ENCODE measurements at places on chromosomes 4 and X.

DNA sequence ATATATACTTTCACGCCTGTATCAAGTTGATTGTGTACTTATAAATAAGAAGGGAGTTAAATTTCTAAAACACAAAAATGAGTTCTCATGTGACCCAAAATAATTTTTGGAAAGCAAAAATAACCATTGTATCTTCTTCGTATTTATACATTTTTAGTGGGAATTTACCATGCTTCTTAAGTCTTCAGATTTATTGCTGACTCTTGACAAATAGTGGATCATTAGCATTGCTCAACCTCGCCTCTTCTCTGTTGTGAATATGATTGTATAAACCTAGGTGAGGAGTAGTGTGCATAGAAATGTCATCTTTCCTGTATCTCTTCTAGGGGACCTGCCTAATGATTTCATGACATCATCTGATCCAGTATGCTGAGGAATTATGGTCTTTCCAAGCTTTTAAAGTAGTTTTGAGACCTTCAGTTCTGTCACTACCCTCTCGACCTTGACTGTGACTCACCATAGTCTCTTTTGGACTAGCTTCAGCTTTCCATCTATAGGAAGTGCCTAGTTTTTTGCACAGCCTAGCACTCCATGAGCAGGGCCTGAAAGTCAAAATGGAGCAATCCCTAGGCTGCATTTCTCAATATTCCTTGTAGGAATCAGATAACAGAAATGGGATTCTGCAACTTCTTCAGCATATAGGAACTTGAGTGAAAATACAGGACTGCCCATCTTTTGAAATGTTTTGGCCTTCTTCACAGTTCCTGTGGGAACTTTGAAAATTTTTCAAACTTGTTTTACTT is 157.6 kb downstream of the ARX start:
- DNase-seq, result no peak

DNA sequence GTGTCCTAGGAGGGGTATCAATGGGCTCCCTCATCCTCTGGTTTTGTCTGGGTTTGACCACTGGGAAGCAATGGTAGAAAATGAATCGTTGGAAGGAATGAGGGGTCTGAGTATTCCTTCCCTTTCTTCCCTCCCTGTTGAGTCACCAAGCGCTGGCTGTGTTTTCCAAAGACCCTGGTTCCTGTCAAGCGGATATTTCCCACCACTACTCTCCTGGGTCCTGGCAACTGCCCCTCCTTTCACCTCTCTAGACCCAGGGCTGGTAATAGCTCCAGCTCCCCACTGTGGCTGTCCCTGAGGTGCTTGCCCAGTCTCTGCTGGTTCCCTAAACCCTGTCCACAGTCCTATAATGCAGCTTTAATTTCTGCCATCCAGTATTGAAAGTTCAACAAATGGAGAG is 22.2 kb downstream of the SMIM43 start:
- DNase-seq, result no peak

DNA sequence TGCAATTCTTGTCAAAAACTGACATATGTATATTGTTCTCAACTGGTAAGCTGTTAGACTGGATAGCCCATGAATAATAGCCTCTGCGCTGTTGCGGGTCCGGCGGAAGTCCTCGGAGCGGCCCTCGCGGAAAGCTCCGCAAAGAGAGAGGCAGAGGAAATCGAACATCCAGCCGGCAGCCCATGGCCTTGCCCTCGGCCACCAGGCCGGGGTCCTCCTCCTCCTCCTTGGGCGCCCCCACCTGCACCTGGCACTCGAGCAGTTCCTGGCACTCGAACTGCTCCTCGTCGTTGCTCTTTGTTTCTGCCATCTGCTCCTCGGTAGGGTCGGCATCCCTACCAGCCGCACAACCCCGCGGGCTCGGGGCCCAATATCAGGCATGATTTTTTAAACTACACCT is 1176.3 kb downstream of the PCDH18 start:
- no peak for DNase-seq

DNA sequence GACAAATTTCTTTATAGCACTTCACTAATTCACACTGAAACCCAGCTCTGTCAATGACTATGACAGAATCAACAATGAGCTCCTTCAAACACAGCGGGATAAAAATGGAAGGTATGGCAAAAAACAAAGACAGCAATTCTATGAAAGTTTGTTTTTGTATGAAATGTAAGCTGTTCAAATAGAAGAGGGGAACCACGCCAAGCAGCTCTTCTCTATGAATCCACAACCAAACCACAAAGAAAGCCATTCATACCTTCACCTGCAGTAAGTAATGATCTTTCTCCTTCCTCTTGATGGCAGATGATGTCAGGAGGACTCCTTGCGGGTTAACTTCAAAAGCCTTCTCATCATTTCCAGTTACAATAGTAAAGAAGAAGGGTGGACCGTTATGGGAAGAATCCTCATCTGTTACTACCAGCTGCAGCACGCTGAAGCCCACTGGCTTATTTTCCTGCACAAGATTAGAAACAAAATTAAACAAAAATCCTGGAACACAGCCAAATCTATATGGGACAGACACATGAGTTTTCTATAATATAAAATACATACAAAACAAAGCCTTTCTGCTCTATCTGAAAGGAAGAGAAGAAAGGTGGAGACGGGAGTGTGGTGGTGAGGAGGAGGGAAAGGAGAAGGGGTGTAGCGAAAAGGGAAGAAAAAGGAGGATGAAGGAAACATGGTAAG is 48.9 kb upstream of the MTNR1A start:
- no peak for DNase-seq

DNA sequence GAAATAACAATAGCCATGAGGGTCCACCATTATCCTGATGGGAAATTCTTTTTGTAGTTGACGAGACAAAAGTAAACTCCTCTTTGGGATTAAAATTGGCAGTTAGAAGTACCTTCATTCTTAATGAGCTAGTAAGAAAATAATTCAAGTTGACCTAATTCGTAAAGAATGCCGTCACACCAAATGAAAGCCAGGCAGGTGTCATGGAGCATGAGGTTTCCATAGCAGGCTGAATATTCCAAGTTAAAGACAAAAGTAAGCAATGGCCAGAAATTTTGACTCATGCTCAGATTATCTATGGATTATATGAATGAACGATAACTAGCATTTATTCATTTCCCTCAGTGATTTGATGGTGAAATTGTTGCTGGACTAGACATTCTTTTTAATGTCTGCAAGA is 192.2 kb upstream of the FAT1 start:
- no peak for DNase-seq

GRCh38 chr4:104395168-104395614 is 99.5 kb downstream of the CXXC4 start:
- no peak for DNase-seq

DNA sequence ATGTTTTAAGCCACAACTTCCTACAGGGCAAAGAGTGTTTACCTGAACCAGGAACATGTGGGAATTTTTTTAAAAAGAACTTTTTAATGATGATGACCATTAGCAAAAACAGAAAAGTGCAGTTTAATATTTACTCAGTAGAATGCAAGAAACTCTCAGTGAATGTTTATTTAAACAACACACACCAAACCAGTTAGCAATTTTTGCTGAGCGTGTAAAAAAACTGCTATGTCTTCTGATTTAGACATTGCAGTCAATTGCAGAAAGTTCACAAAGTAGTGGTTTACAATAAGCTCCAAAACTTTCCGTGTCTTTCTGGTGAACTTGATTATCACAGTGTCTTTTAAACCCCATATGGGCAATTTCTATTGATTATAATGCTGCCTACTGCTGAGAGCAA is 273.7 kb upstream of the DIAPH2 start:
- no peak for DNase-seq

DNA sequence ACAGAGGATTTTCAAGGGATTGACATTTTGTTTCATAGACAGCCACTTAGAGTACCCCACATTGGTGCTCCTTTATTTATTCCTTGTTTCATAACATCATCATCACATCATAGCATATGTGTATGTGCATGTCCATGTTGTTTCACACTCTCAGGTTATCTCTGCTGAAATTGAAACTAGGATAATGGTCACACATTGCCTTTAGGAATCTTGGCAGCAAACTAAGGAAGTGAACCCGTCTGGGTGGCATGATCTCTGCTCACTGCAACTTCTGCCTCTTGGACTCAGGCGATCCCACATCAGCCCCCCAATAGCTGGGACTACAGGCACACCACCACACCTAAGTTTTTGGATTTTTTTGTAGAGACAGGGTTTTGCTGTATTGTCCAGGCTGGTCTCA is 234.2 kb upstream of the ANKRD50 start:
- no peak for DNase-seq

- DNase-seq, result no peak
These were observed 8.6 kb downstream of the OPHN1 start for GRCh38 chrX:68424719-68425118.

DNA sequence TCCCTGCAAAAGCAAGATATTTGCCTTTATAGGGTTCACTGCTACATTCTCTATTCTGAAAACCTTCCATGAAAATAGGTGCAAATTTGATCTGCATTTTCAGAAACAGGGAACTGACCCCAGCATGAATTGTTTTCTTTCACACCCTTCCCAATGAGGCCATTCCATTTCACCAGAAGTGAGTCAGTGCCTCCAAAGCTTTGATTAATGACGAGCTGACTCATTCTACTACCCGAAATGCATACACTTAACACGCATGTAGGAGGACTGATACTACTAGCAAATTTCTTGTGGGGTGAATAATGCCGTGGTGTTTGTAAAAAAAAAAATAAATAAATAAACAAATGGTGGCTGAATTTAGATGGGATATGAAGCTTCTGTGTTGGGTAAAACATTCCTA is 146.9 kb upstream of the FGF13 start:
- no peak for DNase-seq

DNA sequence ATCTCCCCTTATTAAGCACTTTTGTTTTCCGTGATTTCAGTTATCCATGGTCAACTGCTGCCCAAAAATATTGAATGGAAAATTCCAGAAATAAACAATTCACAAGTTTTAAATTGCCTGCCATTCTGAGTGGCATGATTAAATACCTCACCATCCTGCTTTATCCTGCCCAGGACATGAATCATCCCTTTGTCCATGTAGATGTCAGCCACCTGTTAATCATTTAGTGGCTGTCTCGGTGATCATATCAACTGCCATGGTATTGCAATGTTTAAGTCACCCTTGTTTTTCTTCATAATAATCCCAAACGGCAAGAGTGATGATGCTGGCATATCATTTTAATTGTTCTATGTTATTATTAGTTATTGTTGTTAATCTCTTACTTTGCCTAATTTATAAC is 79.8 kb upstream of the LHFPL1 start:
- DNase-seq, result no peak

DNA sequence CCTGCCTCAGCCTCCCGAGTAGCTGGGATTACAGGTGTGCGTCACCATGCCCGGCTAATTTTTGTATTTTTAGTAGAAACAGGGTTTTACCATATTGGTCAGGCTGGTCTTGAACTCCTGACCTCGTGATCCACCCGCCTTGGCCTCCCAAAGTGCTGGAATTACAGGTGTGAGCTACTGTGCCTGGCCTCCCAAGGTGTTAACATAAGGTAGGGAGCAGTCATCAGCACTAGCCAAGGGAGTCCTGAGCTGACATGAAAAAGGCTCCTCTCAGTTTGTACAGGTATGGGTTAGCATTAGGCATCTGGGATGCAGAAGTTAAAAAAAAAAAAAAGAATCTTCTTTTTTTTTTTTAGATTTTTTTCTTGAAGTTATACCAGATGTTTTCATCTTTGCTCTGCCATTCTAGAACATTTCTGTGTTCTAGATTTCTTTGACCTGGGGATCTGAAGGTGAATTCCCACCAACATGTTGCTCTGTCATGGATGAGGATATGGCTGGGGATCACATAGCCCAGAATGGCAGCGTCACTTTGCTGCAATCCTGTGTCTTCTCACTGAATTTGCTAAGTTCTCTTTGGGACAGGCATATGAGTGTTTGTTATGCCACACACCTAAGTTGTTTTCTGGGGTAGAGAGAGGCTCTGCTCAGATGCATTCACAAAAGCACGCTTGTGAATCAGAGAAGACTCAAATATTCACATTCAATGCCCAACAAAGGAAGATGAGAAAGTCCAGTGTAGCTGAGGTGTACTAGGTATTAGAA is 24.4 kb upstream of the PLA2G12A start:
- DNase-seq, result no peak

- DNase-seq, result no peak
These were observed 68.6 kb downstream of the NHS start for GRCh38 chrX:17443556-17443955.

DNA sequence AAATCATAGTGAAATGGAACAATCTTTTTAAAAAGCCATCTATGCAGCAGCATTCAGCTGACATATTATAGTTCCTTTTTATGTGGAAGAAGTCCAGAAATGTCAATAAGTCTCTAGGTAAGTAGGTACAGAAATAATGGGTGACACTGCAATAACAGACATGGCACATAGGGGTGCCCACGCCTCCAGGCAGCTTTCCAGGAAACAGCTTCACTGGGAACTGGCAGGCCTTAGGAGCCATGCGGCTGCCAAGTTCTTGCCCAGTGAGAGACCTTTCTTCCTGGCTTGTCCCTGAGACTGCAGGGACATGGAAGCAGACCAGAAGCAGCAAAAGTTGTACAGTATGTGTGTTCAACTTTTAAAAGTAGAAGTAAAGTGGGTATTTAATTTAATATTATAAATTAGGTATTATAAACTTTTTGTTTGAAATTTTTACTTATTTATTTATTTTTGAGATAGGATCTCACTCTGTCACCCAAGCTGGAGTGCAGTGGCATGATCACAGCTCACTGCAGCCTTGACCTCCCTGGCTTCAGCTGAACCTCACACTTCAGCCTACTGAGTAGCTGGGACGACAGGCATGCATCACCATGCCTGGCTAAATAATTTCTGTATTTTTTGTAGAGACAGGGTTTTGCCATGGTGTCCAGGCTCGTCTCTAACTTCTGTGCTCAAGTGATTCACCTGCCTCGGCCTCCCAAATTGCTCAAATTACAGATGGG is 12.1 kb upstream of the ETNPPL start:
- DNase-seq, result no peak
